ENCODE measurements at places on chromosomes 7 and 10.

DNA sequence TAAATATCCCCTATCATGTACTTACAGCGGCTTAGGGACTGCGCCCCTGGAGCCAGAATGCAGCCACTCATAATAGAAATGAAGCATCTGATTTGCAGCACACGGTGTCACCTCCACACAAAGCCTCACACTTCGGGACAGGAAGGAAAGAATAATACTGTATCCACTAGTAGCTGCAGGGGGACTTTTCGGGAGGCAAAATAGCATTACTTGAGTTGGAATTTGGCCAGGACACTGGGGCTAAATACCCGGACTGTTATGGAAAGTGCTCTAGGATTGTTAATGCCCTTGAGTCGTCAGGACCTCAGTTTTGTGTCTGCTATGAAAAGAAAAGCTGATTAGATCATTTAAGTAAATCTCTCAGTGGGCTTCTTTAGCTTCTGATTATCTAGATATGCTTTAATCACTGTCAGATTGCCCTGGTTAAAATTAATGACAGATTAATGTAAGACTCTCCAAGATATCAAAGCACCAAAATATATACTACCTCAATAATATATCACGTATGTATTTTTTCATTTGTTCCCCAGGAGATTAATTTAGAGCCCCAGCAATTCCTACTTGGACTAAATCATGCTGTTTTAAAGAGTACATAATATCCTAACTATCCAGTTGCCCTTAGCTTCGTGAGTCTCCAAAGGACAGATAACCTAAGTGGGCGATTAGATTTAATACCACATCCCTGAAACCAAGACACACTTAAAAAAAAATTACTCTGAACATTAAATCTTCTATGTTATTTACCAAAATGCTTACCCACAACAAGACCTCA, 173.0 kb upstream of the NEBL start:
- peak; percentile 20 for DNase-seq

DNA sequence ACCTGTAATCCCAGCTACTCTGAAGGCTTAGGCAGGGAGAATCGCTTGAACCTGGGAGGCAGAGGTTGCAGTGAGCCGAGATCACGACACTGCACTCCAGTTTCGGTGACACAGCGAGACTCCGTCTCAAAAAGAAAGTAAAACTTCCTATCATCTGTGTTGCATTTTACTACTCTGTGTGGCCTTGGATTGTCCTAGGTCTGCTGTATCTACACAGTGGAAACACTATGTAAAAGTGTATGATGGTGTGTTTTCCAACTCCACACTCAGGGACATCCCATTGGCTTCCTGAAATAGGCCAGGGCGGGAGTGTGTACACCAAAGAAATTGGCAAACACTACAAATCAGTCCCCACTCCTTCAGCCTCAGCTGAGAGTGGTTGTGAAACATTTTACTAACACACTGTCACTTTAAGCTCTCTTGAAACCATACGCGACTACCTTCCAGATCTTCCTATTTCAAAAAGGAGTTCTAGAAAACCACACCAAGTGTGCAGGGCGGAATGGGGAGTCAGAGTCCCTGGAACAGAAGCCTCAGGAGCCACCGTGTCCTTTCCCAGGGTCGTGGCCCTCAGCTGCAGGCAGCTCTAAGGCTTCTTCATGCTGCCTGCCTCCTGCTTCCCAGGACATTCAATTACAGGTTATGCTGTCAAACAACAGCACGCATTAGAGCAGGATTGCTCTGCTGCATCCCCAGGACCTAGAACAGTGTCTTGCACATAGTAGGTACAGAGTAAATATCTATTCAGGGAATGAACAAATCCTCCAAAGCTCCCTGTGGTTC, 275.4 kb downstream of the PARD3 start:
- DNase-seq, result no peak

DNA sequence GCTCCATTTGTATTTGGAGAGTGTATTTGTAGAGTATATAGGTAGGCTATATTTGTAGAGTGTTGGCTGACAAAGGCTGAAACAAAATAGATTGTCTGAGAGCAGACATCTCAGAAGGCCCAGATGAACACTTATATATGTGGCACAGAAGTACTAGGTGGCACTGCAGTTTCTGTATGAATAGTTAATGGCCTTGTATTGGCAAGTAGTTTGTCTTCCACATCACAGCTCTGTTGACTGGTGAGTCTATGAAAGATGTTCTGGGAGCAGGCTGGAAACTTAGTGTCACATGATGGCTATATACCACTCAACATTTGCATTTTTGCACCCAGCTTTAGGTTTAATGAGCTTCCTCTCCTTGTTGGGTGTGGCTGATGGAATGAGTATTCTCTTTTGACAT, 51.9 kb downstream of the CCNY start:
- DNase-seq, result no peak

GRCh38 chr10:19310066-19310465, 261.5 kb downstream of the MALRD1 start:
- no peak for DNase-seq

- DNase-seq, result no peak
Measured at GRCh38 chr7:18590744-18591340, 95.3 kb downstream of the HDAC9 start.

DNA sequence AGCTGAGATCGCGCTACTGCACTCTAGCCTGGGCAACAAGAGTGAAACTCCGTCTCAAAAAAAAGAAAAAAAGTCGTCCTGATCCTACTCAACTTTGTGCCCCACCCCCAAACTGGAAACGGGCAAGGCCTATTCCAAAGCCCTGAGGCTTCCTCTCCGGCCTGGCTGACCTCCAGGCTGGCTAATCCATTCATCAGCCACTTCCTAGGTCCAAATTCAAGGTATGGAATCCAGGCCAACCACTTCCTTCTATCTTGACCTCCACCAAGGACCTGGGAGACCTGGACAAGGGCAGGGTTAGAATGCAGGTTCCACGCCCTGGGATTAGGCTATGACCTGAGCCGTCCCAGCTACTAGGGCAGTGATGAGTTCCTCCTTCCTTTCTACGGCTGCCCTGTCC, 20.4 kb upstream of the EIF4H start:
- DNase-seq, result no peak

DNA sequence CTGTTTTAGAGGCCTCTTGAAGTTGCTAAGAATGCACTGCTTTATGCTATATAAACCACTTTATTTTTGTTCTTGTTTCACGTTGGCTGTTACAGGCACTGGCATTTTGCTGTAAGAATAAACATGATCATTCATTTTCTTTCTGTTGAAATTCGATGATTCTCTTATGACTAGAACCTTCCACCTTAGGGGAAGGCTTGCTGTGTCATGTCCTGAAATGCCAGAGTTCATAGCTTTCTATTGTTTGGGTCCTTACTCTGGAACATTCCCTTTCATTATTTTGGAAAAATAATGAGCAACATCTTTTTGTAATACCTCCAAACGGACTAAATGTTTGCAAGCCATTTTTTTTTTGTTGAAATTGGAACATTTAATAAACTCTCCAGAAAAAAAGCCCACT, 495.1 kb upstream of the POT1 start:
- no peak for DNase-seq

DNA sequence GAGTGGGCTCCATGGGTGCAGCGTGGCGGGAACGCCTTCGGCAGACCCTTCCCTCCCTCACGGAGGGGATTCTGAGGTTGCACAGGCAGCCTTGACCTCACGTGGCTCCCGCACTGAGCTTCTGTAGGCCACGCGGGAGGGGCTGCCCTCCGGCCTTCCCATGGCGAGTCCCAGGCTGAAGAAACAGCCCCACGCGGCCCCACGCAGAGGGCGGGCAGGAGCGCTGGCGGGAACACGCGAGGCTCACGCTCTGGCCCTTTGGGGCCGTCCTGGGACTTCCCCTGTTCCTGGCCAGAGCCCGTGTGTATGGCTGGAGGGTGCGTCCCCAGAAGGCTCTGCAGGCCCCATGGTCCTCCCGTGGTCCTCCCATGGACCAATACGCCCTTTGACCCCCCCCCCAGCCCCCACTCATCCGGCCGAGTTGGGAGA, 21.7 kb upstream of the NKX6-2 start:
- DNase-seq, result no peak

GRCh38 chr7:122790132-122790531, 87.4 kb upstream of the RNF148 start:
- DNase-seq, result no peak

Data from WERI-Rb-1 (cell line).